Caco-2 (cell line): ENCODE measurements at places on chromosomes 1 and 21.

DNA sequence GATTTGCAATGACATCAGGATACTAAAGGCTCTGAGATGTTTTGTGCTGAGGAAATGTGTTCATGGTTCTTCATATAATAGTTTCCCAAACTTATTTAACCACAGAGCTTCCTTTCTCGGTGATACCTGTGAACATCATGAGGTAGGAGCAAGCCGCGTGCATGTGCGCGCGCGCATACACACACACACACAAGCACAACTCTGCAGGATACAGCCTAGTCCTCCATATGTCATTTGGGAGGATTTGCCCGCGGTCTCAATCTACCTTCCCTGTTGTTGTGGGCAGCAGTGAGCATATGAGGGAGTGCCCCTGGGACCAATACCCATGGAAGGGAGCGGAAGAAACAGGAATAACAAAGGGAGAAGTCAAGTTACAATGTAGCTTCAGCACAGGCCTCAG is 12.2 kb upstream of the TTC4 start:
- no peak for DNase-seq

GRCh38 chr1:240242601-240243144 is 151.0 kb downstream of the FMN2 start:
- no peak for DNase-seq

DNA sequence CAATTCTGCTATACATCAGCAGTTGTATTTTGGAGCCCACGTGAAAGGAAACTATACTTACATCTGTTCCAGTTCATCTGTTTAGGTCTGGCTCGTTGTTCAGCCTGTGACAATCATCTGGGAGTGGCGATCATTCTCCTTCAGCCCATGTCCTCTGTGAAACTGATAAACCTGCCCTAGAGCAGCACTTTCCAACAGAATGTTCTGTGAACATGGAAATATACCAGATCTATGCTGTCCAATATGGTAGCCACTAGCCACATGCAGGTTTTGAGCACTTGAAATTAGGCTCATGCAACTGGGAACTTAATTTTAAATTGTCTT is 24.5 kb upstream of the COQ8A start:
- DNase-seq, result no peak

DNA sequence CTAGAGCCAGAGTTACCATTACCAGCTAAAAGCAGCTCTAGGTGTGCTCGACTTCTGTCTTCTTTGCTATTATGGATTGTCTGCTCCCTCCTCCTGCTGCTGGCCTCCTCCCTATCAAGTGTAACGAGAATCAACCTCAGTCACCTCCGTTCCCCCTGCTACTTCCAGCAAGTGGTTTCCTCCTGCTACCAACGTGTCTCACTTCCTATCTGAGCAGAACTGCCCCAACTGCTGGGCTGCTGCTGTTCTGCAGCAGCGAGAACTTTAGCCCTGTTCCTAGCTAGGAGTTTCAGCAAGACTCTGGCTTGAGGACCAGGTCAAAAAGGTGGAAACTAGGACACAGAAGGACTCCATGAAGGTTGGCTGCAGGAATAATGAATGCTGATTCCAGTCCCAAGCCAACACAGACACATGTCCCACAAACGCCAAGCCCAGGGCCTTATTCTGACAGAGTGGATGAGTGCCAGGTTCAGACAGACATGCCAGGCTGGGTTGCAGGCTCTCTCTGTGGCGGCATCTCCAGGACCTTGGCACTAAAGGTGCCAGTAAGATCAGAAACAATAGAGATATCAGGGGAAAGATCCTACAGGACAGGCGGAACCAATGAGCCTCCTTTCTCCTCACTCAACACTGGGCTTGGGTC is 46.9 kb downstream of the CD34 start:
- DNase-seq, result no peak

DNA sequence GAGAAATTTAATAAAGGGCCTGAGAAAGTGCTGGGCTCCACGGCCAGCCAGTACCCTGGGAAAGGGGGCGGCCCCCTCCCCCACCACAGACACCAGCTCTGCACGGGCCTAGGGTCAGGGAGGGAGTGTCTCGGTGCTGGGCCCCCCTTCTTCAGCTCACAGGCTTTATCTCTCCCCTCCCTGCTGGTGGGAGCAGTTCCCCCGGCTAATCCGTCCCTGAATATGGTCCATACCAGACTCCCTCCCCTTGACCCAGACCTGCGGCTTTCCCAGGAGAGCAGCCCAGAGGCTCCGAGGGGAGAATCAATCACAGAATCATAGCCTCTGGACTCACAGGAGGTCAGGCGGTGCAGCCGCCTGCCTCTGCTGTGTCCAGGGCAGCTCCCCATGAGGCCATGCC is 26.0 kb upstream of the RSPO1 start:
- no peak for DNase-seq

- DNase-seq, result no peak
These were observed 183.6 kb upstream of the RAB4A start for GRCh38 chr1:229087339-229087738.

DNA sequence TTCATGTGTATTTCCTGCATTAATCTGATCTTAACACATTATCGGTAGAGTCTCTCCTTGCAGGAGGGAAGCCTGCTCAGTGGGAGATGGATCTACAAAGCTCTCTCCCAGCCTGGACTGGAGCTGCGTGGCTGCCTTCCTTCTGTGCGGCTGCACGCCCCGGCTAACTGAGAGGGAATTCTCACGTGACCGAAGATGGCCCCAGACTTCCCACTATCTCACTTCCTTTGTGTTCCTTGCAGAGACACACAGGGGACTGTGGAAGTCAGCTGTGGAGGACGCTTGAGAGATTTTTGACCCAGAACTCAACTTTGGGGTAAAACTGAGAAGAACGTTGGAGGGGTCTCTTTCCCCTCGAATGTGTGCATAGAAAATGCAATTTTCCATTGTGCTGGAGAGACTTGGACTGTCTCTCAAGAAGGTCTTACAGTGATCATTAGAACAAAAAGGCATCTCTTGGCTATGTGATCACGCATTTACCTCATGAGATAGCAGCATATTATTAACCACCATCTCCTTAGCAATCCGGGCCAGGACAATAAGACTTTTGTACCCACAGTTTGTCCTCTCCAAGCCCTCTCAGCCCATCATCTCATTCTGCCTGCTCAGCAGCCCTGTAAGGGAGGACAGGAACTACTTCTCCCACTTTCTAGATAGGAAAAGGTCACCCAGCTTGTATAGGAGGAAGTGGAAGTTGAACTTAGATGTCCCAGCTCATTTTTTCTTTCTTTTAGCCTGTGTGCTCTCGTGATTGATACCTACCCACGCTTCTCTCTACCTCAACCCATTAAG is 49.3 kb upstream of the TARBP1 start:
- no peak for DNase-seq
